Stimulated activated CD4-positive, alpha-beta T cell treated with anti-CD3 and anti-CD28 coated beads, Interleukin-1b, Interleukin-23, amount 100 ng/mL, for 24 hours (primary cell): ENCODE measurements at places on chromosomes 2 and 18.

GRCh38 chr2:85924522-85924921 lies 35.7 kb upstream of the ST3GAL5 start:
- DNase-seq: no peak

DNA sequence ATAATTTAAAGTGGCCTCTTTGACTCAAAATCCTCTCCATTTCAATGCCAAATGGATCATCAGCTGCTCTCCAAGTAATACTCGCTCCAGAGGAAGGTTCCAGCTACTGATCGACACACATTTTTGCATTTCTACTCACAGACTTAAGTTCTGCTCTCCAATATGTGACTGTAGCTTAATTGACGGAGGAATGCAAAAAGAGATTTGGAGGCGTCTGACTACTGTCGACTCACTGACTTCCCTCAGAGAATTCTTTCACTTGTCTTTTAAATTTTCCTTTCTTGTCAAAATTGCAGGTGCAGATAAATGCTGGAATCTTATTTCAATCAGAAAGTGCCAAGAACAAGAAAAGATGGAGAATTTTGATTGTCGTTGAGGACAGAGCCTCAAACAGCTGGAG lies 84.1 kb upstream of the PAPOLG start:
- no peak for DNase-seq

- DNase-seq: no peak
These were observed 224.0 kb upstream of the ID2 start for GRCh38 chr2:8457699-8458502.

DNA sequence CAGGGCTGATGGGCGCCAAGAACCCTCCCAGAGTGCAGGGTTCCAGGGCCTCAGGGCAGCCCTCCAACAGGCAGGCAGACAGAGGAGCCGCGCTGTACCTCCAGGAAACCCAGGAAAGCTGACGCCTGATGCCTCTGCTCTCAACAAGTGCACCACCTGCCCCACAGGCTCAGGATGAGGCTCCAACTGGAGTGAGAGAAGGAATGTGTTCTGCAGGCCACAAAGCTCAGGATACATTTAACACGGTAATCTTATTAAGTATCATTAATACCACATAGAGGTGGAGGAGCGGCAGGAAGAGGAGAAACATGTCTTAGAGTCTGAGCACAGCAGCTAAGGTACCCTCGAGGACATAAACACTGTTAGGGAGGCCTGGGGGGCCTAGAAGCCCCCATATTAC lies 155.9 kb upstream of the CAPN13 start:
- no peak for DNase-seq

DNA sequence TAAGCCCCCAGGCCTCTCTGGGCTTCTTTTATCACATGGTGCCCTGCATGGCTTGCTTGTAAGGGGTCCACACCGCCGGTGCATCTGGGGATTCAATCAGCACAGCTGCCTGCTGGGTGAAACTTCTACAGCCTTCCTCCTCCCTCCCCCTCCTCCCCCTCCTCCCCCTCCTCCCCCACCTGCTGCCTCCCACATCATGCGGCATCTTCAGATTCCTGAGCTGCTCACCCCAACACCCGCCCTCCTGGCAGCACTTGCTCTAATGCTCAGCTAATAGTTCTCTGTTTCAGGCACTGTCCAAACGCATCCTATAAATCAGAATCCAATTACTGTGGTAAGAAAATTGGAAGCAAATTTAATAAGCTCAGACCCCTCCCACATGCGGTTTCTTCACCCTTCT lies 150.7 kb downstream of the GALNT14 start:
- DNase-seq: no peak

DNA sequence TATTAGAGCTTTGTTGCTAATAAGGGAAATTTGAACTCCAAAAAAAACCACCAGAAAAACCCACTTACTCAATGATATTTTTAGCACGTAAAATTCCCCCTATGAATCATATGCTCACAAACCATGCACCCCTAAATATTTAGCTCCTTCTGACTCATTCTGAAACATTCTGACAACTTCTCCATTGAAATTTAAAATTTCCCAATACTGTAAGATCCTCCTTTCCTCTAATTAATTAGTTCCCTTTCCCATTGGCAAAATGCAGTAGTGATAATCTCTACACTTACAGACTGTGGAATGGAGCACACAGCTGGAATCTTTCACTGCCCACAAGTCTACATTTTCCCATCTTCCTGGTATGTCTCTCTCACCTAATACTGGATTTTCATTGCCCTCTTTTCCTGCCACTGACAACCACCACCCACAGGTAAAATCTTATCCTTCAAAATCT lies 215.8 kb upstream of the ACVR2A start:
- no peak for DNase-seq

DNA sequence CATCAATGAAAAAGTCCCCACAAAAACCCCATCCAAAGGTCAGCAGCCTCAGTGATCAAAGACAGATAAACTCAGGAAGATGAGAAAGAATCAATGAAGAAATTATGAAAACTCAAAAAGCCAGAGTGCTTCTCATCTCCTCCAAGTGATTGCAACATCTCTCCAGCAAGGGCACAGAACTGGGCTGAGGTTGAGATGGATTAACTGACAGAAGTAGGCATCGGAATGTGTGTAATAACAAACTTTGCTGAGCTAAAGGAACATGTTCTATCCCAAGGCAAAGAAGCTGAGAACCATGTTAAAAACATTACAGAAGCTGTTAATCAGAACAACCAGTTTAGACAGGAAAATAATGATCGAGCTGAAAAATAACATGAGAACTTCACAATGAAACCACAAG lies 442.8 kb upstream of the SYT4 start:
- DNase-seq: no peak

- no peak for DNase-seq
These were observed 87.2 kb downstream of the SMAD7 start for GRCh38 chr18:48863432-48864065.

GRCh38 chr2:85230679-85231467 lies 96.9 kb downstream of the TGOLN2 start:
- no peak for DNase-seq

- DNase-seq: no peak
These were observed 5.8 kb upstream of the UCN start for GRCh38 chr2:27313882-27314645.
